ENCODE measurements at places on chromosomes 1 and 21.

- no peak for DNase-seq
These were observed 12.5 kb downstream of the EPS15 start for GRCh38 chr1:51506537-51506936.

DNA sequence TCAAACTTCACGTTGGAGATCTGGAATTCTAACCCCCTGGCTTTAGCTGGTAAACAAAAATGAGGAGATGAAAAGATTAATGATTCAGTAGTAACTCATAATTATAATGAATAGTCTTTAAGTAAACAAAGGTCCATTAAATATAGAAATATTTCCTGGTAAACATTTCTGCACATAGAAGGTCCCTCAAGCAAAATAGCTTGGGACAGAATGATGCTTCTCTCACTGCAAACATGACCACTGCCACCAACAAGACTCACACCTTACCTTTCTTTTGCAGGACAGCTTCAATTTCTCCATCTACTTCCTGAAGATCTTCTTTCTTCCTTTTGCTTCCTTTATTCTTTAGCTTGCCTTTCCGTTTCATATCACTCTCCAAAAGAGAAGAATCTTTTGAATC is 25.2 kb downstream of the NVL start:
- no peak for DNase-seq

GRCh38 chr1:221801251-221801661 is 59.4 kb upstream of the DUSP10 start:
- no peak for DNase-seq

- DNase-seq: no peak
These were observed 13.7 kb downstream of the MRAP start for GRCh38 chr21:32312326-32312725.

DNA sequence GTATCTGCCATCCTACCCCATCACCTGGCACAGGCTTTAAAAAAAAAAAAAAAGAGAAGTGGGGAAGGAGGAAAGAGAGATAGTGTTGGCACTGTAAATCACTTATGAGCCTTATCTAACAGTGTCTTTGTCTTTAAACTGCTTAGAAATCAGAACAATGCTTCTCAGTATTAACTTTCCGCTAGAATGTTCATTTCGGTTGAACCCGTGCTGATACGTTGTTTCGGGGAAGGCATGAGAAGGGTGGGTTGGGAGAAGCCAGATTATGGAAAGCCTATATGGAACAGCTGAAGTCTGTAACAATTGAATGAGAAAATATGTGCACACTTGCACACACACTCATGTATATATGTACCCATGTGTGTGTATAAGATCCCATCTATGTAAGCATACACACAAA is 170.8 kb downstream of the GALNT2 start:
- DNase-seq: no peak

DNA sequence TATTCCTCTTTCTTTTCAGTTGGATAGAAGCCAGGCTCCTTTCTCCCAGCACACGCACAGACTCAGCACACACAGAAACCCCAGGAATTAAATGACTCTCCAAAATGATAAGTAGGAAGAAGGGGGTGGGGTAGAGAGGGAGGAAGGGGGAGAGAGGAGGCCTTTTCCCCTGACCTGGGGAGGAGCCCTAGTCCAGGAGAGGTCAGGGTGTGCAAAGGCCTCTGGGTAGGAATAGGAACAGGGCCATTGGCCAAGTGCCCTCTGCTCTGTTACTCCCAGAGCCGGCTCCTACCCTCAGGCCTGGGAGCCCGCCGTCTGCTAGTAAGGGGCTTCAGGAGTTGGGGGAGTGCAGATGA is 35.6 kb upstream of the PUM1 start:
- DNase-seq: no peak

DNA sequence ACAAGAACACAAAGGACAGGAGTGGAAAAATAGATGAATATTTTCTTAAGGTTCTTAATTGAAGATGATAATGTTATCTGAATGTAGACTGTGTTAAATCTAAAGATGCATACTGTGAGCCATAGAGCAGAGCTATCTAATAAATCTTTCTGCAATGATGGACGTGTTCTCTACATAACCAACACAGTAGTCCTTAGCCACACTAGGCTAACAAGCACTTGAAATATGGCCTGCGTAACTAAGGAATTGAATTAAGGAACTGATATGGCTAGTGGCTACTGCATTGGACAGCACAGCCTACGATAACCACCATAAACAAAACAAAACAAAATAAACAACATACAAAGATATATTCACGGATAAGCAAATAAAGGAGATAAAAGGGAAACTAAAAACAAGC is 181.3 kb downstream of the LYPLAL1 start:
- no peak for DNase-seq

GRCh38 chr1:65166572-65167305 is 18.7 kb downstream of the AK4 start:
- no peak for DNase-seq

GRCh38 chr1:6580119-6580592 is 362 bp downstream of the ZBTB48 start:
- no peak for DNase-seq

DNA sequence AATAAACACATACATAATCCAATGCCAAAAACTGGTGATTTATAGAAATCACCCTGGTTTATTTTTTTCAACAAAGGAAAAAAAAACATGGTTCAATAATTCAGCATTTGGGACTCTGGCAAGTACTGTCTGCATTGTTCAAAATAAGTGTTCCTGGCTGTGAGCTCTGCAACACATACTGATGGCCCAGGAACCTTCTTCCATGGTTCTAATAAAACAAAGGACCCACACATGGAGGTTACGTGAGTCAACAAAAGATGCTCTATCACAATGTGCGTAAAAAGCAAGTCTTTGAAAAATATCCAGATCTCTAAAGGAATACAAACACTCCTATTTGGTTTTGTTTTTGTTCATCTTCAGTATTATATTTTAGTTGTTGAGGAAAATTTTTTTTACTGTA is 37.9 kb upstream of the C1orf198 start:
- DNase-seq: no peak
